G401 (cell line): ENCODE measurements at places on chromosomes 16 and 17. TPM values are rescaled to one million over a fixed set of nuclear protein-coding genes. Genes with fewer than 3 reads are reported as not detected.

The B9D1 gene
- 50.5 and 94.6 TPM in 2 replicates for total RNA-seq

The PARD6A gene
- 6.6 and 13.5 TPM in 2 replicates for total RNA-seq

The KCNH6 gene
- total RNA-seq = 0.37 TPM in 1 of 2 replicates, not detected in the other

GRCh38 chr17:20200016-20200795, 191.0 kb downstream of the SPECC1 start:
- no peak for DNase-seq

DNA sequence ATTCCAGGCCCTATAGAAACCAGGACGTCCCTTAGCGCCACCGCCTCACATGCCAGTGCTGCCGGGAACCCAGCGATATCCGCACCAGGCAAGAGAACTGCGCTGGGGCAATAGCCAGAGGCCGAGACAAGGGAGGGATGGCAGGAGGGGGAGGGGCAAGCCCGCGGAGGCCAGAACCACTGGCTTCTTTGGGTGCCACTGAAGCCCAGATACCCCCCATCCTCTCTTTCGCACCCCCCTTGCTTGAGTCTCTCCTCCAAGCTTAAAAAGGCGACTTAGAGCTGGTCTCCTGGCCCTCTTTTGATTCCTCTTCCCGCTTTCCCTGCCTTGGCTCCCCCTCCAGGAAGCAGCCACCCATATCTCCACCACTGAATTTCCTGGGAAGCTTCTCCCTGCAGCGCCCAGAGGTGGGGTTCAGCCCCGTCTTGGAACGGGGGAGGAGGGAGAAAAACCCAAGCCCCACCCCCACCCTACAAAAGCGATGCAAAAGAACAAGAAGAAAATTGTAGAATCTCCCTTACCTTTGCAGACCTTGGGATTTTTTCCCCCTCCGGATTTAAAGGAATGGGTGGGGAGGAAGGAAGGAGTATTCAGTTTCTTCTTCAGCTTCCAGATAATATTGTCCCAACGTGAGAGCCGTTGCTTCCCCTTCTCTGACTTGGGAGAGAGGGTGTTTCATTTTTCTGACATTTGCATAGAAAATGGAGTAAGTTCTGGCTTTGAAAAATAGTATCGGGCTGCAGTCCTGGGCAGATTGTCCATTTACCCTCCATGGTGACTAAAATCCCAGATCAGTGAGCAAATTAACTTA, 622 bp downstream of the HOXB6 start:
- no peak for DNase-seq

The LPO gene
- not detected in 2 replicates for total RNA-seq

- no peak for DNase-seq
Observed at GRCh38 chr17:12098568-12098967, 77.9 kb downstream of the MAP2K4 start.

GRCh38 chr16:21242756-21243155, 9.3 kb downstream of the ANKS4B start:
- no peak for DNase-seq

The SNX11 gene
- total RNA-seq = 22.5 and 25.2 TPM in 2 replicates

The ARL6IP1 gene
- total RNA-seq = 64.1 and 119 TPM in 2 replicates

- no peak for DNase-seq
Observed at GRCh38 chr16:11180489-11180888, 75.5 kb downstream of the SOCS1 start.

DNA sequence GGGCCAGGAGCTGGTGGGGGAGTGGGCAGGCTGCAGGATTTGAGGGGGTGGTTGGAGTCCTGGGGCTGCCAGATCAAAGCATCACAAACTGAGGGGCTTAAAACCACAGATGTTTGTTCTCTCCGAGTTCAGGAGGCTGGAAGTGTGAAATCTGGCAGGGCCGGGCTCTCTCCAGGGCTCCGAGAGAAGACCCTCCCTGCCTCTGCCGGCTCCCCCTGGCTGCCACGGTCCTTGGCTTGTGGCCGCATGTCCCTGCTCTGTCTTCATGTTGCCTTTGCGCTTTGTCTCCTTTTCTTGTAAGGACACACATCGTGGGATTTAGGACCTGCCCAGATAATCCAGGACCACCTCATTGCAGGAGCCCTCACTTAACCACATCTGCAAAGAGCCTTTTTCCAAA, 139.8 kb upstream of the GSE1 start:
- DNase-seq = no peak

- DNase-seq = no peak
Observed at GRCh38 chr17:31758646-31759045, 100.4 kb downstream of the COPRS start.

GRCh38 chr17:78122216-78122930, 6.2 kb downstream of the TMC6 start:
- no peak for DNase-seq

- no peak for DNase-seq
Observed at GRCh38 chr16:67349172-67349571, 22.6 kb downstream of the LRRC36 start.

DNA sequence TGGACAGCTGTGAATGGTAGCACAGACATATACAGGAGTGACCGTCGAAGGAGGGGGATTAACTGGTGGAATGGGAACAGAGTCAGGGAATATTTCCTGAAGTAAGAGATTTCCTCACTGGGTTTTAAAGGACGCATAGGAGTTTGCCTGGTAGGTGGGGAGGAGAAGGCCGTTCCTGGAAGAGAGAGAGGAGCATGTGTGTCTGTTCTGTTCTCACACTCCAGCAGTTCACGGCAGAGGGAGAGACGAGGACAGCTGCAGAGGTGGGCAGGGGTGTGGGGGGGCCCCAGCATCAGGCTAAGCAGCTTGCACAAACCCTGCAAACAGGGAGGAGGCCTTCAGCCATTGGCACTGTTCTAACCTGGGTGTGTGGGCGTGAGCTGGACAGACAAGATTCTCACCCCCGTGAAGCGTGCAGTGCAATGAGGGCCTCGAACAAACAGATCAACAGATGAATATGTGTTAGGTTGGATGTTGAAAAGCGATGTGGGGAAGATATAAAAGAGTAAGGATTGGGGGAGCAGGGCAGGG, 85.3 kb upstream of the GSE1 start:
- DNase-seq = no peak

DNA sequence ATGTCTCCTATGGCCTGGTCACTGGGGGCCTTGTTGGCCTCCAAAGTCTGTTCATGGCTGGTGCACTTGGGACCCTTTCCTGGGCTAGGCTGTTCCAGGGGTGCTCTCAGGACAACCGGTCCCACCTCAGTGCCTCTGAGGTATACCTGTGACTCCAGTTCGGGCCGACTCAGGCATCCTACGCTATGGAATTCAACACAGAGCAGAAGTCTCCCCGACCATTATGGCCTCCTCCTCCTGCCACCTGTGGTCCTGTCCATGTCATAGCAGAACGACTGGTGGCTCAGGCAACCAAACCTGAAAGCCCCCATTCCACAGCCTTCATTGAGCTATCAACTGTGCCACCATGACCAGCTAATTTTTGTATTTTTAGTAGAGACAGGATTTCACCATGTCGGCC, 8.5 kb upstream of the PSMD7 start:
- DNase-seq = no peak

DNA sequence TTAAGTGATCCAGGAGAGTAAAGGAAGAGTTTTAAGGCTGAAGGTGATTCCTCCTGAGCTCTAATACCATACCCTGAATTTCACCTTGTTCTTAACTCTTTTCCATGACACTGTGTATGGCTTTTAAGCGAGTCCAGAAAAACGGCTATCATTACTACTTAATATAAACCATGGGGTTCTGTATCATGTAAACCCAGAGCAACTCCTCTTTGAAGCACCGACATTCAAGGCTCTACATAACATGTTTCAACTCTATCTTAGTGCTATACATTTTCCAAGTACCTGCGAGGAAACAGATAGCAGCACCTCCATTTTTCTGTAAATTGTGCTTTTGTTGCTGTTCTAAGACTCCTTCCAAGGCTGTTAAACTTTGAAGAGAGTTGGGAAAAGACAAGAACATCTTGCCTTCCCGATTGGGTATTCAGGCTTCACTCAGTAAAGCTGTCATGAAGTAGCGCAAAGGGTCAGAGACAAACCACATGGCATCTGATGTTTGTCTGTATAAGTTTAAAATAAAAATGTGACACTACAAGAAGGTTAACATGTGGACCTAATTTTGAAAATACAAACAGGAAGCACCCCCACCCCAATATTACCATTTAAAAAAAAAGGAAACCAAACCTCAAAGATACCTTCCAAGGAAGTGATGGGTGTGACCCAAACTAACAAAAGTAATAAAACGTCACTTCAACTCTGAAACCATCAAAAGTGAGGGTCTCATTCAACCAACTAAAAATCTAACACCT, 3.9 kb downstream of the STAT5B start:
- DNase-seq = no peak

DNA sequence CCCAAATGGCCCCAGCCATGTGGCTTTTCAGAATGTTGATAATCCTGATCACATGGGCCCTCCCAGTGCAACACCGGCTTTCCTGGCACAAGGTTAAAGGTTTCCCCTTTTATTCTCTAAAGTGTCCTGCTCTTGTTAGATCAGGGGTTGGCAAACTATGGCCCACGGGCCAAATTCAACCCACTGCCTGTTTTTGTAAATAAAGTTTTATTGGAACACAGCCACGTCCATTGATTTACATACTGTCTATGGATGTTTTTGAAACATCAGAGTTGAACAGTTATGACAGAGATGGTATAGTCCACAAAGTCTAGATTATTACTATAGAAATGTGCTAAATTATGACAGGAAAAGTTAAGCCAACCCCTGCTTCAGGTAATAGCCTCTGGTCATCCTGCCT, 157.3 kb downstream of the ZFHX3 start:
- no peak for DNase-seq

GRCh38 chr17:81388612-81389367, 6.5 kb upstream of the BAHCC1 start:
- peak; percentile 98 for DNase-seq

- DNase-seq = no peak
Observed at GRCh38 chr17:78934681-78935418, 9.7 kb upstream of the TIMP2 start.

- DNase-seq = no peak
Observed at GRCh38 chr16:84818989-84819643, 669 bp upstream of the CRISPLD2 start.

DNA sequence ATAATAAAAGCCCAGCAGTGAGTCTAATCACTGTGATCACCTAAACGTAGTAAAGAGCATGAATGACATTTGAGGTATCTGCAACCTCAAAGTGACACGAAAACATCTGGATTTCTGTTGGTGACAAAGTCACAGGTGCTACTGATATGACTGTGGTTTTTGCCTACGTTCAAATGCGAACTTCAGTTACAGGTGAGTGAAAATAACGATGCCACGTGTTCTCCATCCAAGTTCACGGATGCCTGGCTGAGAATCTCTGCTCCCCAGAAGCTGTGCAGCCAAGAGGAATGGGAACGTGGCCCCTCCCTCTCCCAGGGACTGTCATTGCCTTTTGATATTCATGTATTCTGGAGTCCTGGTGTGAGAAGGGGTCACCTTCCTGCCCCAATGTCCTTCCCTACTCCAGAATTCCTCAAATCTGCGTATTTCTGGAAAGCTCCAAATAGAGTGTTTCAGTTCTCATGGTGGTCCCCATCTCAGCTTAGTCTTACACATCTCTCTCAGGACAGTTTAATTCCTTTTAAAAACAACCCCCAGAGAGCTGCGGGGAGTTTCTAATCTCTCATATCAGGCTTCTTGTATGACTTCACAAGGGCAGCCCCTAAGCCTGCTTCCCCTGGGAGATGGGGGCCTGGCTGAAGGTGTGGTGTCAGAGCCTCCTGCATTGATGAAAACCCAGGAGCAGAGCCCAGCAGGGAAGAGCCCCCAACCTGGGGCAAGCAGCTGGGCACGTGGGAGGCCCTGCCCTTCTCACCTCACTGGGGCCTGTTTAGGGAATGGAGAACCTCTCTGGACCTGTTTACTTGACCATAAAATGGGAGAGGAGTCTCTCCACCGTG, 25.8 kb downstream of the PIK3R5 start:
- no peak for DNase-seq

DNA sequence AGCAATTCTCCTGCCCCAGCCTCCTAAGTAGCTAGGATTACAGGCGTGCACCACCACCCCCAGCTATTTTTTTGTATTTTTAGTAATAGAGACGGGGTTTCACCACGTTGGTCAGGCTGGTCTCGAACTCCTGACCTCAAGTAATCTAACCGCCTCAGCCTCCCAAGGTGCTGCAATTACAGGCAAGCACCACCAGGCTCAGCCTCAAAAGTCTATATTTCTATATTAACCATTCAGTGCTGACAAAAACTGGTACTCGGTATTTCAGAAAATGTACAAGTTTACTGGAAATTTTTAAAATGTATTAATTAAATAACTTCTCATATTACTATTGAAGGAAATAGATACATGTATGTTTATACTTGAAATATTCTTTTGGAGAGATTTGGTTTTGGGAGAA, 1.4 kb upstream of the HEXD start:
- DNase-seq = no peak

GRCh38 chr17:350706-351448, 1.7 kb downstream of the RPH3AL start:
- DNase-seq = no peak

- no peak for DNase-seq
Observed at GRCh38 chr17:75536366-75536765, 10.9 kb downstream of the LLGL2 start.

GRCh38 chr17:5439446-5439764, 450 bp upstream of the C1QBP start:
- no peak for DNase-seq

DNA sequence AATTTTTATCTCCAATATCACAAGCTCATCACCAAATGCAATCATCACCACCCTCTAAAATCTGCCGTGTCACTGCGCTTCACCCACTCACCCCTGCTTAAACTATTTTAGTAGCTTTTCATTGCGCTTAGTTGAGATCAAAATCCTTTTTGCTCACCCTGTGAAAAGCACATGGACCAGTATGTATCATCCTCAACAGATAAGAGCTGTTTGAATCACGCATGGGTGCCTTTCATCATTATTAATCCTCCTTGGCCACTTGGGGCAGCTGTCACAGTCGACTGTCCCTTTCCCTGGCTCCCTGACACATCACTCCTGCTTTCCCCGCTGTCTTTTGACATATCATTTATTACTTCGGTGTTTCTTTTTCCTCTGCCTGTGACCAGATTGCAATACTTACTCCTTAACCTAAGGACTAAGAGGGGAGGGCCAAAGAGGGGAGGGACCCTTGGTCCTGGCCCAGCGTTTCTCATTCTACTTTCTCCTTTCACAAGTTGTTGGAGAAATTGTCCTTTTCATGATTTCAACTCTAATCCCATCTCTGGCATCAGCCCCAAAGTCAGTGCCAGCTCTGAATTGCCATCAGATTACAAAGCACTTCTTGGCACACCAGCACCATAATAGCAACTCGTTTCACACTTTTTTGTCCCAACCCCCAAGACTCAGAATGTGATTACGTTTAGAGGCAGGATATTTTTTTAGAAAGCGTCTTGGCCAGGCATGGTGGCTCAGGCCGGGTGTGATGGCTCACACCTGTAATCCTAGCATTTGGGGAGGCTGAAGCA, 8.6 kb upstream of the KDM6B start:
- DNase-seq = peak; percentile 84

GRCh38 chr17:8947201-8947600, 18.3 kb downstream of the PIK3R5 start:
- DNase-seq = no peak

DNA sequence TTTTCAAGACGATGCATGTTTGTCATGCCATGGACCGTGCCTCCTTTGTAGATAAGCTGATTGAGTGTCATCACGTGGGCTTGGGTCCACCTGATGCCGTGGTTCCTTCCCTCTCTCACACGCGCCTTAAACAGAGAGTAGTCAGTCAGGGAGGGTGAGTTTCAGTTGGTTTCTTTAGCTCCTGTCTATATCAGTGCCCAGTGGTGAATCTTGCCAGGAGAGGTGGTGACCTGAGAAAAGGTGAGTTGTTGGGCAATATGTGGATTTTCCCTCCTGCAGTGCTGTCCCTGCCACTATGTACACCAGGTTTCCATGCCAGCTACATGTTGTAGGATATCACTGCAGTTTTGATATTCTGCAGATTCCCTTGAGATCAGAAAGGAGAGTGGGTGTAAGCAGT, 129.7 kb downstream of the LAT start:
- DNase-seq = no peak
